ENCODE measurements at places on chromosomes 13 and 19. TPM values are rescaled to one million over a fixed set of nuclear protein-coding genes. Genes with fewer than 3 reads are reported as not detected.

GRCh38 chr13:86922936-86923335 is 748.2 kb upstream of the SLITRK5 start:
- DNase-seq = no peak

GRCh38 chr13:48818495-48819356 is 157.0 kb upstream of the FNDC3A start:
- DNase-seq = no peak

DNA sequence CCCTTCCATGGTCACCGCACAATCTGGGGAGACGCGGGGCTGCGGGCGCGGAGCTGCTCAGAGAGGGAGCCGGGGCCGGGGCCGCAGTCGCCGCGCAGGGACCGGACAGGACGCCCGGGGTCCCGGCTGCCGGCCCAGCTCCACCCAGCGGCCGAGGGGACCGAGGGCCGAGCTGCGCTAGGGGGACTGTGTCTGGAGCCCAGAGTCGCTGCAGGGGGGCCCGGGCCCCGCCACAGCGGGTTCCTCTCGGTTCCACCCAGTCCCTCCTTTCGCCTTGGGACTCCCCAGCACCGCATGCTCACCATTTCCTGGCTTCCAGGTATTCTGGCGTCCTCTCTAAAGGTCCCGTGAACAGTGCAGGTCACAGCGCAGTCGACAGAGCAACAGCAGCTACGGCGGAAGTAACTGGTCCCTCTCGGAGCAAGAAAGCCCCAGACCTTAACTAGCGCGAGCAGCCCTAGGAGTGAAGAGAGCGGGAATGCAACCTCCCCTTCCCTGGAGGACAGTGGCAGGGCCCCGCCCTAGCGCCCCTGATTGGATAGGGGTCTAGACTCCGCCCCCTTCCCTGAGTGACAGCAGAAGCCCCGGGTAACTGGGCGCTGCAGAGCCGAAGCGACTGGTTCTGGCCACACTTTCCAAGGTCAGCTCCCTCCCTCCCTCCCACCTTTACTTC is at the start of gene ZNF878:
TSS of gene ZNF878 (minus strand) at position 465 of the 673 bp plus-strand sequence. CDS start at position 305, 160 bp downstream.
- peak; percentile 51 for DNase-seq

Gene JSRP1
- 1.3 TPM for total RNA-seq

Gene C19orf18
- 0.40 TPM for total RNA-seq

GRCh38 chr13:42239644-42240043 is 32.3 kb upstream of the AKAP11 start:
- DNase-seq = no peak
